ENCODE measurements at places on chromosomes 5 and 9.

GRCh38 chr9:26604076-26604662, 288.4 kb downstream of the CAAP1 start:
- no peak for DNase-seq

DNA sequence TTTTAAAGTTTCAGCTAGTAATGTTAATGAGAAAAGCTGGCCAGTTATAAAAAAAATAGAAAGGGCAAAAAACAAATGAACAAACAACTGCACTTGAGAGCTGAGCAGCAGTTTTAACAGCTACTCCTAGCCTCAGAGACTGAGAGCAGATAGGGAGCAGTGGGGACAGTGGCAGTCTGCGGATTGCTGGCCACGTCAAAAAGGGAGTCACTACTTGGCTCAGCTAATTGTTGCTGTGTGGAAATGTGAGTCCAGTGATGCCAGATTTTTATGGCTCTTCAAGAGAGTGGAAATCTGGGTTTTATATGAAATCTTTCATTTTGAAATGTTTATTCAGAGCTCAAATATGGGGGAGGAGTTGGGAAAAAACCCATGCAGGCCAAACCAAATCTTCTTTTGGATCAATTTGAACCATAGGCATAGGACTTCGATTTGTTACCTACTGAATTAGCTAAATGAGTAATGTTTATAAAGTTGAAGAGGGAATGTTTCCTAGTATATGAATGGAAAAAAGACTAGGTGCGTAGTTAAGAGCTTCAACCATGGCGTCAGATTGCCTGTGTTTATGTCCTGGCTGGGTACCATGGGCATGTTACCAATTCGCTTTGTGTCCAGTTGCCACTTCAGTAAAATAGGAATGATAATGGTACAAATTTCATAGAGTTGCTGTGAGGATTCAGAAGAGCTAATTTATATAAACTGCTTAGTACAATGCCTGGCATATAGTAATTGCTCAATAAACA, 102.1 kb downstream of the PAM start:
- no peak for DNase-seq

- DNase-seq: no peak
Observed at GRCh38 chr5:105397749-105398148, 1835.2 kb upstream of the NUDT12 start.

GRCh38 chr5:76310208-76310607, 92.9 kb upstream of the IQGAP2 start:
- DNase-seq: no peak

DNA sequence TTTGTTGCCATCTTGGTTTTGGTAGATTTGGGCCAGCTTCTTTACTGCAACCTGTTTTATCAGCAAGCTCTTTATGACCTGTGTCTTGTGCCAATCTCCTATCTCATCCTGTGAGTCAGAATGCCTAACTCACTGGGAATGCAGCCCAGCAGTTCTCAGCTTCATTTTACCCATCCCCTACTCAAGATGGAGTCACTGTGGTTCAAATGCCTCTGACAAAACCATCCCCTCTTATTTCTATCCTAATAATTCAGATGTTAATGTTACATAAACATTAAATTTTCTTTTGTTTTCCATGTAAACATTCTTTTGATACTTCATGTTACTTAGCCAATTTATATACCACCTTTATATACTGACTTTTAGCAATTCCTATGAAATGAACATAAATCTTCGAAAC, 746.3 kb downstream of the CDH18 start:
- DNase-seq: no peak

All from mesothelial cell of epicardium (in vitro differentiated cells).